ENCODE measurements at places on chromosomes 5 and 9. TPM values are rescaled to one million over a fixed set of nuclear protein-coding genes. Genes with fewer than 3 reads are reported as not detected.

DNA sequence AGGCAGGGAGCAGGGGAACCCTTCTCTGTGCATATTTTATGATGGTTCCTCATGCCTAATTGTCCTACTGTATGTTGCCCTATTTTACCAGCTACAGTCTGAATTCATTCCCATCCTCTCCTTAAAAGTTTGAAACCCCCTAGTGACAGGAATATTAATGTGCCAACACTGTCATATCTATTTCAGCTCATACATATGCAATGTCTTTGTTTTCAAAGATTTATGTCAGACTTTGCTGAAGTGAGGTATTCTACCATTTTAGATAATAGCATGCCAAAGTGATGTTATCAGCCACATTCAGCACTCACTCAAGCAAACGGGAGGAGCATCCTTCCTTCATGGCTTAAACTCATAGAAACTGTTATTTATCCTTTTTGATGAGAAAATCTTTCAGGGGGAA, 696.5 kb downstream of the NR2F1-AS1 start:
- DNase-seq: no peak

GRCh38 chr5:179401-179800, 11.9 kb upstream of the LRRC14B start:
- DNase-seq: no peak

Gene PHF19
- total RNA-seq: 13.7 TPM

Gene RAB3C
- total RNA-seq: 8.4 TPM

GRCh38 chr5:61654876-61655275, 322.8 kb downstream of the ZSWIM6 start:
- DNase-seq: no peak

DNA sequence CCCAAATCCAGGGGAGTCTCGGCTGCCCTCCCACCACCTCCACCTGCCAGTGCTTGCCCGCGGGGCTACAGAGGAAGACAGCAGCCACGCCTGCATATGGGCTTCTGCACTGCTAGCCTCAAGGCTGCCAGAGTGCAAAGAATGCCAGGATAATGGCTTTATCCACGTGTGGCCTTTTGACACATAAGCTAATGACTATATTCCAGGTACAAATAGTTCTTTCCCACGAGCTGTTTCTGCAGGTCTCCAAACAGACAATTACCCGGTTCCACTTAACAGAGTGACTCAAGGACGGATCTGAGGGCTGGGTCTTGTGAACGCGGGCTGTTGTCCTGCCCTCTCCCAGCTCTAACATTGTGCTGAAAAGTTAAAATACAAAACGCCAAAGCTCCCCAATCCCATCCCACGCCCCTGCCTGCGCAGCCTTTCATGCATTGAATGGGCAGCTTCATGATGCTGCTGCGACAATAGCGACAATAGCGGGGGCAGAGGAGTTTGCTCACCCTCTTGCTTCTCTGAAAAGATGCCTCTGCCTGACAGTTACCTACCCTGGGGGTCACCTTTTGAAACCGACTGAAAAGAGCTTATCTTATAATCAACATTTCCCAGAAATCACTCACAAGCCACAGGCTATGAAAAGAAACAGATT, 39.1 kb upstream of the MSH3 start:
- DNase-seq: no peak

Gene RGMB
- total RNA-seq: 11.3 TPM

Gene SPINK6
- not detected for total RNA-seq

DNA sequence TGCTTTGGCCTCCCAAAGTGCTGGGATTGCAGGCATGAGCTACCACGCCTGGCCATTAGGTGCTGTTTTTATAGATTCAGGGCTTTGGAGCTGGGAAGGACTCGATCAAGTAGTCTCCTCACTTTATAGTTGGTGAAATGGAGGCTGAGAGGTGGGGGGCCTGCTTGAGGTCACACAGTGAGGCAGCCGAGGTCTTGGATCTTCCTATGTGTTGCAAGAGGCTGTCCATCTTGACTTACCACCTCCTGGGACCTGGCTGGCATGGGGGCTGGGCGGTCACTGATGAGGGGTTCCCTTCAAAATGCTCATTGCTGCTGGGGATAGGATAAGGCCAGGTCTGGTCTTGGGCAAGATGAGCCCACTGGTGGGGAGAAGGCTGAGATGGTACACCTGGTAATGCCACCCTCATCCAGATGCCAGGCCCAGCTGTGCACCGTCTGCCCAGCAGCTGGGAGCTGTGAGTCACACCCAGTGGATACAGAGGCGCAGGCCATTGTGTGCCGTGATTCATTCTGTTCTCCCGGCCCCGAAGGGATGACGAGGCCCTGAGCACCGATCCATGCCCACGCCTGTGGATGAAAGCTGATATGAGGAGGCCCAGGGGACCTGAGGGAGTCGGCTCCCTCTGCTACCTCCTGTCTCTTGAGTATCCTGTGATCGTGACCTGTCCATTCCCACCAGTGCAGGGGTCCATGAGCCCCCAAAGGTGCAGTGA, 10.5 kb upstream of the NDST1 start:
- no peak for DNase-seq

DNA sequence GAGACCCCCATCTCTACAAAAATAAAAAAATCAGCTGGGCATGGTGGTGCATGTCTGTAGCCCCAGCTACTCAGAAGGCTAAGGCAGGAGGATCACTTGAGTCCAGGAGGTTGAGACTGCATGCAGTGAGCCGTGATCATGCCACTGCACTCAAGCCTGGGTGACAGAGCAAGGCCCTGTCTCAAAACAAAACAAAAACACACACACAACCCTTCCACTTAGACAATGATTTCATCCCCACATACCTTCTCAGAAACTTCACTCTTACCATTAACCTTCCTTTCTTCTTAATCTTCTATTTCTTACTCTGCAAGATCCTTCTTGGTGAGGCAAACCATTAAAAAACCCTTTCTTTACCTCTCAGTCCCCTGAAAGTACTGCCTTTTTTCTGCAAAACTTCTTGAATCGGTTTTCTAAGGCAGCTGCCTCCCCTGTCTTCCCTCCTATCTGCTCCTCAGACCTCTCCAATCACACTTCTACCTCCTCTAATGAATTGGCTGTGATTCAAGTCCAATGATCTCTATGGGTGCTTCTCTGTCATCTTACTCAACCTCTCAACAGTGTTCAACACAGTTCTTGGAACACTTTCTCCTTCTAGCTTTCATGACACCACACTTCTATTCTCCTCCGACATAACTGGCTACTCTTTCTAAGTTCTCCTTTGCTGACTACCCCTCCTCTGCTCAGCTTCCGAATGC, 47.3 kb downstream of the PFDN1 start:
- no peak for DNase-seq

Gene CCDC187
- not detected for total RNA-seq

DNA sequence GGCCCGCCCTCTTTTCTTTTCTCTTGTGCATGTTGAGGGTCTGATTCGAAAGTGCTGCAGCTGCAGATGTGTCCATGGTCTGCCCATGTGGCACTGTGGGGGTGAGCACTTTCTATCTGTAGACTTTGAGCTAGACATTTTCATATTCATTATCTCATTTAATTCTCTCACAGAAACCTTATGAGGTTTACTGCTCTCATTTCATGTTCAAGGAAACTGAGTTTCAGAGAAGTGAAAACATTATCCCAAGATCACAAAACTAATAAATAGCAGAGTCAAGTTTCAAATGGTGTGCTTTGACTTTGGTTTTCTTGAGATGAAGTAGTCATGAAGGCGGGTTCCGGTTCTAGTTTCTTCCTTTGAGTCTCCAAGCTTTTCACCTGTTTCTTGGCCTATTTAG, 536.5 kb upstream of the ZNF462 start:
- DNase-seq: no peak

Gene CCDC180
- 2.8 TPM for total RNA-seq

- DNase-seq: no peak
Measured at GRCh38 chr5:152855441-152855840, 450.4 kb upstream of the NMUR2 start.

Gene UBAP1
- total RNA-seq: 56.0 TPM

Gene OLFM1
- total RNA-seq: 22.6 TPM

DNA sequence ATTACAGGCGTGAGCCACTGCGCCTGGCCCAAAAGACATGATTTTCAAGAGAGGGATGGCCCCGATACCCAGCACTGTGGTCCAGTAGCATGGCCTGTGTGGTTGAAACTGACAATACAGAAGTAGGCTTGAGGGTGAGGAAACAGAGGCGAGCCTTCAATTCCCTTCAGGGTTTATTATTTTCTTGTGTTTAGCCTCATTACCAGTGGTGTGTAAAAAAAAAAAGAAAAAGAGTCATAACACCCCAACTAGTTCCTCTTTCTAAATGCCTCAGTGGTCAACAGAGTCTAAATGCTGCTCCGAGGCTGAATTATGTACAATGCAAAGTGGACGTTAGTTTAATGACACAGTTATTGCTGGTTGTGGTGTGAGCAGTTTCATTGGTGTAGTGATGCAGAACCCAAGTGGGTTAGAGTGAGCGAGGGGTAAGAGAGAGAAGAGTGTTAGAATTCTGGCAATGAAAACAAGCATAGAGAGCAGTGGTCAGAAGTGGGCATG, 58.8 kb downstream of the SNX30 start:
- DNase-seq: no peak

Gene FOXD4L3
- not detected for total RNA-seq

Data from mesenteric fat pad (tissue), 1 donor.